ENCODE measurements at places on chromosomes 12 and 14. TPM values are rescaled to one million over a fixed set of nuclear protein-coding genes. Genes with fewer than 3 reads are reported as not detected.

DNA sequence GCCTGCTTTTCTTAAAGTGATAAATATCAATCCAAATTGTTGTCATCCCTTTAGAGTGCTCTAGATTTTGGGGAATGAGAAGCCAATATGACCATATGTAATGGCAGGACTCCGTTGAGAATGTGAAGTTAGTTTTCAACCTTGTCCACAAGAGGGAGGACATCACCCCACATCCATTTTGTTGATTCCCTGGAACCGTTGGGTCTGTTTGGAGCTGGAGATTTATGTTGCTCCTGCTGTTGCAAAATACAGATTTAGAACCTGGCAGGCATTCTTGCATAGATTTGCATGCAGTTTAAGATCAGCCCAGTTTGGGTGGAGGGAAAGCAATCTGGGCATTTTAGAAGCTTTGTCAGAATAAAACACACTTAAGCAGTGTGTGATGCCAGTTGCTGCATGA lies 620.1 kb downstream of the NRXN3 start:
- H3K4me3 ChIP-seq: no peak overlapping the region
- no peaks in the 10 kb centered on the region for H3K4me1 ChIP-seq
- H3K36me3 ChIP-seq: no peaks in the 10 kb centered on the region
- H3K27ac ChIP-seq: no peak overlapping the region
- no peaks in the 10 kb centered on the region for H3K27me3 ChIP-seq
- DNase-seq: no peak

DNA sequence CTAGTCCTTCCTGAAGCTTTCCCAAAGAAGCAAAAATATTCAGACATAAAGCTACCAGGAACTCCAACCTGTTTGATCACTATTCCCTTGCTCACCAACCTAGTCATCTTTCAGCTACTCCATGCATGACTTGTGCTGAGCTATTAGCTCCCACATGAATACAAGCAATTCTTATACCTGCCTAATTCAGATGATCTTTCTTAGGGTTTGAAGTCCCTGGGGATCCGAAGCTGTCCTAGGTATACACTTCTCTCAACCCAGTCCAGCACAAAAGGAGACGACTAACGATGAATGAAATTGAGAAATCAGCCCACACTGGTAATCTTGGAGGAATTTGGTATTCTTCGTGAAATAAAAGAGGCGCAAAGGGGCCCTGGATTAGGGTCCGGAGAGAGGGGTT lies 631 bp upstream of the PTGR2 start:
- peak overlapping the region; percentile 56 for H3K4me3 ChIP-seq
- H3K4me1 ChIP-seq: no peaks in the 10 kb centered on the region
- no peak for DNase-seq
- H3K36me3 ChIP-seq: no peaks in the 10 kb centered on the region
- H3K27me3 ChIP-seq: no peaks in the 10 kb centered on the region

Gene AP1G2
- 346 TPM for total RNA-seq

DNA sequence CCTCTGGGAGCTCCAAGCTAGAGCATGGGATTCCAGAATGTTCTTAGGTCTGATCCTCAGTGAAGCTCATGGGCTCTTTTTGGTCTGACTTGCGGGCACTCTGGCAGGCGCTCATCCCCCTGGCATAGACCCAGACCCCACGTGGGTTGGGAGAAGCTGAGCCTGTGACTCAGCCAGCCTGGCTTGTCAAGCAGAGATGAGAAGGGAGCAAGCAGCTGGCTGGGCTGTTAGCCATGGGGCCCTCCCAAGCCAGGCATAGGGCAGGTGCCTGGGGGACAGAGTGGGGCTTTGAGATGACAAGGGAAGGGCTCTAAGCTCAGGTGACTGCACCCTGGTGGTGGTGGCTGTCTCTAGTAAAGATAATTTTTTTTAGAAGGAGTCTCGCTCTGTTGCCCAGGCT lies 80.3 kb upstream of the NOS1 start:
- no peaks in the 10 kb centered on the region for H3K36me3 ChIP-seq
- H3K27me3 ChIP-seq: no peaks in the 10 kb centered on the region
- no peak for DNase-seq
- H3K27ac ChIP-seq: no peak overlapping the region
- H3K4me1 ChIP-seq: no peaks in the 10 kb centered on the region

DNA sequence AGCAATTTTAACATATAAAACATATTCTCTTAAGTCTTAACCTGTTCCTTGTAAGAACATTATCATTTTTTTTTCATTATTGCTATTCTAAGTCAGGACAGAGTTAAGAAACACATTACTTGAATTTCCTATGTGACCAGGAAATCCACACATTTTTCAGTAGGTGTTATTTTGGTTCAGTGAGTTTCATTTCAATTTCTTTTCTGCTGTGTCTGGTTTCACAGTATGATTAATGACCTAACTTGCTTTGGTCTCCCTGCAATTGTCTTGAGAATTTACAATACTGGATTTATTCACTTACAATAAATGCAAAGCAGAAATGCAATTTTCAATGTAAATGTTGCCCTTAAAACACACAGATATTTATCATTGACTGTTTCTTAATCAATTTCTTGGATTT lies 396.9 kb upstream of the TMTC1 start:
- H3K36me3 ChIP-seq: no peaks in the 10 kb centered on the region
- H3K4me1 ChIP-seq: no peaks in the 10 kb centered on the region
- no peaks in the 10 kb centered on the region for H3K27me3 ChIP-seq
- no peak for DNase-seq
- H3K27ac ChIP-seq: no peak overlapping the region

DNA sequence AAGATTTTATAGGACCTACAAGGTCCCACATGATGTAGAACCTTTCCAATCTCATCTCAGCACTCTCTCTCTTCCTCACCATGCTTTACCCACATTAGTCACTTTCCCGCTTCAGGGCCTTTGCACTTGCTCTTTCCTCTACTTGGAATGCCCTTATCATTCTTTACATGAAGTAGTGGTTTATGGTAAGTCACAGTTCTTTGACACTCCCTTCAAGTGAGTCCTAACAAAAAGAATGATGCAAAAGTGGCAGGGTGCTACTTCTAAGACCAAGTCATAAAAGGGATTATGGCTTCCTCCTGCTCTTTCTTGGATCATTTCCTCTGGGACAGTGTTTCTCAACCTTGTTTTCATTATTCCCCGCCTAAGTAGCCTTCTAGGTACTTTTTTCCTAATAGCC lies 13.1 kb downstream of the TMBIM4 start:
- H3K36me3 ChIP-seq: no peaks in the 10 kb centered on the region
- H3K27ac ChIP-seq: no peak overlapping the region
- H3K4me1 ChIP-seq: no peaks in the 10 kb centered on the region
- H3K27me3 ChIP-seq: no peaks in the 10 kb centered on the region
- no peak overlapping the region for H3K4me3 ChIP-seq

- H3K4me3 ChIP-seq: no peak overlapping the region
- H3K27ac ChIP-seq: no peak overlapping the region
- DNase-seq: no peak
- no peaks in the 10 kb centered on the region for H3K4me1 ChIP-seq
Measured at GRCh38 chr12:73656375-73656774, 881.3 kb upstream of the ATXN7L3B start.

DNA sequence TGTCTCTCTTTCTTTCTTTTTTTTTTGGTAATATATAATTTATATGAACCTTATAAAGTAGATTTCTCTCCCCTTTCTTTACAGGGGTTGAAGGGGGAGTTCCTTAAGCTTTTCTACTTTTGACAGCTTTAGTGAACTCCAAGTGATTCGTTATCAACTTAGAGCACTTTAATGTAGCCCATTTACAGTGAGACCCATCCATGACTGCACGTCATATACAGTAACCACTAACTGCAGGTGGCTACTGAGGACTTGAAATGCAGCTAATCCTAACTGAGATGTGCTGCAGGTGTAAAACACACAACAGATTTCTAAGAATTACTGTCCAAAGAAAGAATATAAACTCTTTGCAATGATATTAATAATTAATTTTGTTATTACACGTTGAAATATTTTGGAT lies 582 bp downstream of the LRRIQ1 start:
- no peak overlapping the region for H3K4me3 ChIP-seq
- H3K4me1 ChIP-seq: no peaks in the 10 kb centered on the region
- no peaks in the 10 kb centered on the region for H3K27me3 ChIP-seq
- DNase-seq: no peak
- H3K27ac ChIP-seq: no peak overlapping the region
- H3K36me3 ChIP-seq: no peaks in the 10 kb centered on the region

DNA sequence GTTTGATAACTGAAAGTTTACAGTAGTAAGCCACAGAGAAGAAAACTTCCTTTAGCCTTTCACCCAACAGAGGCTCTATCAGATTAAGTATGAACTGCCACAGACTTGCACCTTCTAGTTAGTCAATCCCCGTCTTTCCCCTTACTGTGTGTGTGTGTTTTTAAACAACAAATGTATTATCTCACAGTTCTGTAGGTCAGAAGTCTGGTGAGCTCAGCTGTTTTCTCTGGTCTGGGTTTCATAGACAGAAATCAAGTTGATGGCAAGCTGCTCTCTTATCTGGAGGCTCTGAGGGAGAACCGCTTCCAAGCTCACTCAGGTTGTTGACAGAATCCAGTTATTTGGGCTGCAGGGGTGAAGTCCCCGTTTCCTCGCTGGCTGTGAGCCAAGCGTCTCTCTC lies 320.5 kb downstream of the PRKD1 start:
- no peaks in the 10 kb centered on the region for H3K27me3 ChIP-seq
- no peaks in the 10 kb centered on the region for H3K36me3 ChIP-seq
- no peaks in the 10 kb centered on the region for H3K4me1 ChIP-seq
- no peak overlapping the region for H3K27ac ChIP-seq
- H3K4me3 ChIP-seq: no peak overlapping the region
- DNase-seq: no peak

Data from Peyer's patch (tissue), 4 donors.